NCI-H82 (cell line): ENCODE measurements at places on chromosomes 7 and 10.

- no peak for DNase-seq
Observed at GRCh38 chr10:84342584-84342983, 14.2 kb downstream of the CCSER2 start.

- DNase-seq, result no peak
Observed at GRCh38 chr7:142356166-142356565, 98.3 kb upstream of the PRSS58 start.

GRCh38 chr7:110677405-110677804, 413.5 kb upstream of the LRRN3 start:
- DNase-seq, result peak; percentile 1

GRCh38 chr7:16431646-16432424, 10.5 kb upstream of the CRPPA start:
- DNase-seq, result peak; percentile 68
